Frontal cortex (tissue), 4 donors: ENCODE measurements at places on chromosomes 4 and X.

DNA sequence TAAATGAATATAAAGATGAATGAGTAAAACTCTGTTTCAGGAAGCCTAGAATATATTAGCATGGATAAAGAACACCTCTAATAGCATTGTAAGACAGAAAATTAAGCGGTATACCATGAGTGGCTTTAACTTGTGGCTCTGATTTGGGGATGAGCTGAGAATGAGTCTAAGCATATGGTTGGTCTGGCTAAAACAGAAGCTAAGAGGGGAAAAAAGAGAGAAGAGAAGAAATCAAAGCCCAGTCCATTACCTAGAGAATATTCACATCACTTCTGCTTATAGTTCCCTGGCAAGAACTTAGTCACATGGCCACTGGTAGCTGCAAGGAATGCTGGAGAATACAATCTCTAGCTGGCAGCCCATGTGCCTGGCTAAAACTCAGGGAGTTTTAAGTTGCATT is 414.5 kb downstream of the PRDM5 start:
- DNase-seq: no peak

DNA sequence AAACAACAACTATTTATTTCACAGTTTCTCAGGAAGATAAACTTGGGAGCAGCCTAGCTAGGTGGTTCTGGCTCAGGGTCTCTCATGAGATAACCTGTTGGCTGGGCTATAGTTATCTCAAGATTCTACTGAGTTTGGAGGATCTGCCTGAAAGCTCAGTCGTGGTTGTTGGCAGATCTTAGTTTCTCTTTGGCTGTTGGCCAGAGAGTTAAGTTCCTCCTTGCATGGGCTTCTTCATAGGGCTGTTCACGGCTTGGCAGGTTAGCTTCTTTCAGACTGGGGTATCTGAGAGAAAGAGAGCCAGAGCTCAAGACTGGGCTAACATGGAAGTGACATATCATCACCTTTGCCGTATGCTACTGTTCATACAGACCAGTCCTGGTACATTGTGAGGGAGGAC is 28.7 kb downstream of the SEC24B start:
- DNase-seq: no peak

- DNase-seq: no peak
Observed at GRCh38 chr4:118814891-118815290, 21.0 kb downstream of the SEC24D start.

GRCh38 chr4:130738233-130738632 is 1642.3 kb downstream of the C4orf33 start:
- DNase-seq: no peak

DNA sequence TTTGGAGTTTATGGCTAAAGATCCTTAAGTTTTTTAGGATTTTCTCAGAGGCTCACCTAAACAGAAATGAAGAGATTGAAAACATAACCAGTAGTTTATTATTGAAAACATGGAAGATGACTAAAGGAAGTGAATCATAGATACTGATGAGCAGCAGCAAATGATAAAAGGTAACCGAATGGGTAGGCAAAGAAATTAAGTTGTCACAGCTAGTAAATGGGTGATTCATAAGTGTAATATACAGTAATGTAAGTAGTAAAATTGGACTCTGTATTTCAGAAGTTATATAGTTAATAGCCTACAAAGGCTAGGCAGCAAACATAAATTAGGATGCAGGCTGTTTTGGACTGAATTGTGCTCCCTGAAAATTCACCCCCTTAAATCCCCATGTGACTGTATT is 59.0 kb upstream of the ADGRA3 start:
- DNase-seq: no peak

- DNase-seq: peak; percentile 25
Observed at GRCh38 chr4:3009422-3009821, 46.1 kb downstream of the GRK4 start.

DNA sequence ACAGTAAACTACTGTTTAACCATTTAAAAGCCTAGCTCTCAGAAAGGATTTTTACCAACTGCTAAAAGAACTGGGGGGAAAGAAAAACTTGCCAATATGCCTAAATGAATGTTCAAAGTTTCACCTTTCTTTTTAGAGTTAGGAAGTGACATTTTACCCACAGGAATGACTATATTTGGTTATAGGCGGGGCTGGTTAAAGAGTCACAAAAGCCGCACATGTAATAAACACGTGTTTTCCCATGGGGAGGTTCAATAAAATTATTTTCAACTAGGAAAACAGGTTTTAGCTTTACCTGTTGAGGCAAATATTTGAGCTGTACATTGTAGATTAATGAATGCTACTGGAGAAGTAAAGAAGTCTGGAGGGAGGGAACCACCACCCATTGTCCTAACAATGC is 41.6 kb upstream of the UGDH start:
- DNase-seq: no peak

- no peak for DNase-seq
Observed at GRCh38 chr4:124817531-124817930, 105.0 kb upstream of the ANKRD50 start.

- DNase-seq: no peak
Observed at GRCh38 chr4:26900765-26901164, 40.1 kb downstream of the STIM2 start.

GRCh38 chrX:23911126-23911835 is 3.5 kb downstream of the CXorf58 start:
- no peak for DNase-seq

DNA sequence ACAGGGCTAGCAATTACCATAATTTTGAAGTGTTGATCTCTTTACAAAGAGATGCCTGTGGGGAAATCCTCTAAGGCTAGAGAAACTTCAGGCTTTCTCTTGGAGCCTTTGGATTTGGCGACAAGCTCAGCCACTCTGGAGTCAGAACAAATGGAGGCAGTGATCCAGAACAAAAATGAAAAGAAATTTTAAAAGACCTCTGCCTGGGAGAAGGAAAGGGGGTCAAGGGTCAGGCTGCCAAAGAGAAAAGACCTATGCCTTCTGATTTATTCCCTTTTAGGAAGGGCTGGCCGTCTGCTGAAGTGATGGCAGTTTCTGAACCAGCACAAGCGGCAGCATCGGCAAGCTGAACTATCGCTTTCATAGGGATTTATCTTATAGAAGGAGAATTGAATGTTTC is 140.8 kb upstream of the SFRP2 start:
- DNase-seq: no peak

- no peak for DNase-seq
Observed at GRCh38 chr4:81137446-81137845, 77.6 kb downstream of the PRKG2 start.

DNA sequence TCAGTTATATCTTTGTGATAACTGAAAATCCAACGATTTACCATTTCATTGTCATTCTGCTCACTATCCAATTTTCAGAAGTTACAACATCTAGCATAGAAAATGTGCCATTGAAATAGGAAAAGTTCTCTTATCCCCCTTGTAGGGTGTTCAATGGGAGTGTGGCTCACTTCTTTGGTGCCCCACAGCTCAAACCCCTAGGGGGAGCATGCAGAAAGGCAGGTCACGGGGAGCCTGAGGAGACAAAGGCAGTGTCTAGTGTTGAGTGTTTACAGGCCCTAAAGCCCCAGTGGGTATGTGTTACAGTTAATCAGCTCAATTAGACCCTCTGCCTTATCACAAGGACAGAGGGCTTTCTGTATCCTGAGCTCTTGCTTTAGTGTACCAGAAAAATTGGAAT is 243.4 kb upstream of the GRID2 start:
- no peak for DNase-seq

DNA sequence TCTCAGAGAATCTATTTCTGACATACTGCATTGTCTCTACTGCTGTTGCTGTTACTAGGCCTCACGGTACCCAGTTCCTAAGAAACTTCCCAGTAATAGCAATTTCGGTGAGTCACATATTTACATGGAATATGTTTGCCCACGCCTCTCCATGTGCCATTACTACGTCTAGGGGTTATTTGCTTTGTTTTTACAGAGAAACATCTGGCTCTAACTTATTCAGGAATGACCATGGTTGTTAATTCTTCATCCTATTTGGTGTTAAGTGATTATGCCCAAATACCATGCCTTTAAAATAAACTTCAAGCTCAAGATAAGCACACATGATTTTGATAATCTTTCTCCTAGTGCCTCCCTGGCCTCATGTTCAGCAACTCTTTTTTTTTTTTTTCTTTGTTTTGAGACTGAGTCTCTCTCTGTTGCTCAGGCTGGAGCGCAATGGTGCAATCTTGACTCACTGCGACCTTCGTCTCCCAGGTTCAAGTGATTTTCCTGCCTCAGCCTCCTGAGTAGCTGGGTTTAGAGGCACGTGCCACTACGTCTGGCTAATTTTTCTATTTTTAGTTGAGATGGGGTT is 101.0 kb upstream of the HS3ST1 start:
- DNase-seq: no peak

DNA sequence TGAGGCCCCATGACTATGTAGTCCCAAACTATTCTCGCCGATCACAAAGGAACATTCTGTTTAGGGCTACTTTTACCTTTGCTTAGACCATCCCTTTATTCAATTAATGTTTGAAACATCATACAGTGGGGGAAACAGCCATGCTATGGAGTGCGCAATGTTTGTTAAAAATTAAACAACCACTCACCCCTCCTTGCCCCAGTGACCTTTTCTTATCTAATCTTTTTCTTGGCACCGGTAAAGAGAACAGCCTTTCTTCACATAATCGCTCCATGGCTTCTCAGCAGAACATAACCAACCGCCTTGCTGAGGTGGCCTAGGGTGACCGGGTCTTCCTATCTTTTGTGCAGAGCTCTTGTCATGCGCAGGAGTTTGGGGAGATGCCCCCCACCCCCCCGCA is 152.6 kb downstream of the VCX3A start:
- DNase-seq: no peak

- DNase-seq: no peak
Observed at GRCh38 chrX:109378281-109378680, 103.6 kb downstream of the GUCY2F start.

GRCh38 chrX:131402124-131402811 is 113.2 kb upstream of the IGSF1 start:
- DNase-seq: no peak

- no peak for DNase-seq
Observed at GRCh38 chrX:123731987-123732669, 724 bp downstream of the THOC2 start.

- peak; percentile 29 for DNase-seq
Observed at GRCh38 chr4:185143601-185143969, 519 bp downstream of the SLC25A4 start.

GRCh38 chr4:1767061-1767769 is 25.9 kb upstream of the FGFR3 start:
- peak; percentile 66 for DNase-seq

- no peak for DNase-seq
Observed at GRCh38 chrX:70774223-70774622, 134.3 kb downstream of the TEX11 start.

DNA sequence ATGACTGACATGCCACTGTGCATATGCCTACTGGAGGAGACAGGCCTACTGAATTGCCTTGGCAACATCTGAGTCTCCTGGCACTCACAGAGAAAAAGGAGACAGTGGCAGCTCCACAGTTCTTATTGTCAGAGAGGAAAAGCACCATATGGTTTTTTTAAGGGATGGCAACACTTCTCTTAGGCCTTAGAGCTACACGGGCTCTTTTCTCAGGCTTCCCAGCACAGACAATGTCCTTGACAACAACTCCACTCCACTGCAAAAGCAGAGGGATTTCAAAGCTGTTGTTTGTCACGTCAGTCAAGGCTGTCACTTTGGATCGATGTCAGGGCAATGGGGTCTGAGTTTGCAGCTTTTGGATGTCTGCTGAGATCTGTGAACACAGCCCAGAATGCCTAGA is 4.7 kb upstream of the CLCN4 start:
- DNase-seq: no peak

- no peak for DNase-seq
Observed at GRCh38 chrX:70201732-70202131, 24.4 kb downstream of the DGAT2L6 start.
